ENCODE measurements at places on chromosomes 7 and 10.

- no peak for DNase-seq
Measured at GRCh38 chr10:131546086-131546810, 234.7 kb upstream of the TCERG1L start.

DNA sequence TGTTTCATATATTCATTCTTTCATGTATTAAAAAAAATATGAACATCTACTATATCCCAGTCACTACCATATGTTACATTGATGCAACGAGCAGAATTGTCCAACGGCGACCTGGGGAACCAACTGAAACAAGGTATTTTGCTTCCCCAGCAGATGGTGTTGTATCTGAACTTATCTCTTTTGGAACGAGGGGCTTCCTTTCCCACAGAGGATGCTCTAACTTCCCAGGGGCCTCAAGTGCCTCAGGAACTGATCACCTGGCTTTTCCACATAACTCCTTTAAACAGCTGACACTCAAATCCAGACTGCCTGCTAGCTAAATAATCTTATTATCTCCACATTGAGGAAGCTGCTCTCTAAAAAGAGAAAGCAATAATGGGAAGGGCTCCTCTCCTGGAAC is 259.3 kb downstream of the HTR7 start:
- no peak for DNase-seq

GRCh38 chr10:51705774-51706173 is 6.4 kb upstream of the CSTF2T start:
- DNase-seq: no peak

DNA sequence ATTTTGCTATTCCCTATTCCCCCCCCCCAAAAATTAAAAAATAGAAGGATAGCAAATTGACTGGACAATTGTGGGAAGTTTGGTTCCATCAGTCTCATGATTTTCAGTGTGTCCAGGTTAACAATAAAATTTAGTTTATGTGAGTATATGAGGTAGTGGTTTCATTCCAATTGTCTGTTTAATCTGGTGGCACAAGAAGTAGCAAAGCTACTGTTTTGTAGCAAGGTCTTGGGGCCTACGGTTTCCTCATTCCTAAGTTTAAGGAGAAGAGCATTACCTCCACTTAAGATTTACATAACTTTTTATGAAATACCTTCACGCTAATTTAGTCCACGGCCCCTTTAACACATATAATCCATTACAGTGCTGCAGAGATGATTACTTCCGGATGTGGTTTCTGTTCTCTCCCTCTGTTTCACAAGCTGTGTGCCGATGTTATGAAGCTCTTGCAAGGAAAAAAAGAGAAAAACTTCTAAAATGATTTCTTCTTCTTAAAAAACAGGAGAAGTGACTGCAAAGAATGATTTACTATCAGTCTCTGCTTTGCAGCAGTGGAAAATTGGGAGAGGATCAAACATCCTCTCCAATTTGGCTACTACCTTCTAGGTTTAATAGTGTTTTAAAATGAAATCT is 32.7 kb upstream of the NPVF start:
- DNase-seq: no peak

GRCh38 chr7:33873518-33873917 is 31.8 kb upstream of the BMPER start:
- no peak for DNase-seq

GRCh38 chr7:114263219-114263618 is 151.4 kb upstream of the FOXP2 start:
- DNase-seq: no peak

GRCh38 chr7:127961786-127962453 is 69.3 kb downstream of the LRRC4 start:
- DNase-seq: no peak

DNA sequence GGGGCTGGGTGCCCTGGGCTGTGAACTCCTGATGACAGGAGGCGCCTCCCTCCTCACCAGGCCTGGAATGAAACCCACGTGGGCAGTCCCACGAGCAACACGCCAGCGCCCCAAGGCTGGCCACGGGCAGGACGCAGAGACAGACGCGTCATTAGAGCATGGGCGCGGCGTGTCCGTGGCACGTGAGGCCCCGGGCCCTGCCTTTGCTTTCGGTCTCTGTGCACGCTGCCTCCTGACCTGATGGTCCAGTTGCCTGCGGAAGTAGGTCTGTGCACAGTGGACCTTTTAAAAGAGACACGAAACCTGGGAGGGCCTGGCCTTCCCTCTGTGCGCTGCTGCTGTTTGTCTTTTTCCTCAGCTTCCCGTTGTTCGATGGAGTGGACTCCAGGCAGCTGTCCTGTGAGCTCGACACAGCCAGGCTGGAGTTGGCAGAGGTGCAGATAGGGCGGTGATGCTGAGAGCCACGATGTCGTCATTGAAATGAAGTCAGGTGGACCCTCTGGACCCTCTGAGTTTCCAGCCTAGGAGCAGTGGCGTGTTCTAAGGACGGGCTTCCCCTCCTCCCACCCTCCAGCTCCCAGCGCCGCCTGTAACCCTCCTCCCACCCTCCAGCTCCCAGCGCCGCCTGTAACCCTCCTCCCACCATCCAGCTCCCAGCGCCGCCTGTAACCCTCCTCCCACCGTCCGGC is 40.1 kb upstream of the CFAP46 start:
- no peak for DNase-seq

- DNase-seq: no peak
Measured at GRCh38 chr10:98331885-98332284, 63.9 kb upstream of the LOXL4 start.

DNA sequence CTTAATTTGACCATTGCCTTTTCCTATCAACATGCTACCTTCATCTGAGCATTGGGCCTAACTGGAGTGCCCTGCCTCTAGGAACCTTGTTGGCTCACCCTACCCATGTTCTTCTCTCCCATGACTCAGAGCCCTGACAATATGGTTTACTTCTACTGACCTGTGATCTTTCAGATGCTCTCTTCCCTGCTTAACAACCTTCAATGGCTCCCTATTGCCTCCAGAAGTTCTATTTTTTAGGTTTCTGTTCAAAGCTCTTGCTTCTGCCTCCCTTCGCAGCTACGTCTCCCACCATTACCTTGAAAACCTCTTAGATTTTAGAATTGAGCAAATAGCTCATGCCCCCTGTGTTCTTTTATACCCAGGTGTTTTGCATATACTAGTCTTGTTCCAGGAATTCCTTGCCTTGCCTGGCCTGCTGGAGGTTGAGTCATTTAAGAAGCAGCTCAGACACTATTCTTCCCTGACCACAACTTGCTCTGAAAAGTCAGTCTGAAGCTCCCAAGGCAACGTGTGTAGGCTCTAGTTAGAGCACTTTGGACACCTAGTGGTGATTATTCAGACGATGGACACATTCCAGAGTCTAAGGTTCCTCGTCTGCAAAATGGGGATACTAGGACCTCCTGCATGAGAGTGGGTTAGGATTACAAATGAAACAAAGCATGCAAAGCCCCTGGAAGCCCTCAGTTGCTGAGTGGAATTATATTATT is 64.4 kb upstream of the EMX2 start:
- DNase-seq: no peak

DNA sequence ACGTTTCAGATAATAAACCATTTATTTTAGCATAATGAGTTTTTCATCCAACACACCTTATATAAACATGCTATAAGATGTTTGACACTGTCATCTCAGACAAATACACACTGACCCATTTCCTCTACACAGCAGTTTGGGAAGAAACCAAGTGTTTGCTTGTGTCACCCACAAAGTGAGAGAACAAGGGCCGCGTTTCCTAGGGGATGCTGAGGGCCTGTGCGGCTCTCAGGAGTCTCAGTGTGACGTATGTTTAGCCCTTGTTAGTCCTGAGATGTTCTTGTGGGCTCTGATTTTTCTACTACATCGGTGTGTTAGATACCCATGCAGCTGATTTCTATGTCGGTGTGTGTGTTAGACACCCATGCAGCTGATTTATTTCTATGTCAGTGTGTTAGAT is 266.3 kb downstream of the DIP2C start:
- DNase-seq: no peak

- DNase-seq: no peak
Measured at GRCh38 chr7:145845345-145845744, 271.3 kb upstream of the CNTNAP2 start.

- DNase-seq: no peak
Measured at GRCh38 chr10:125151553-125152449, 8.6 kb downstream of the CTBP2 start.

GRCh38 chr10:124605856-124606812 is 138.0 kb downstream of the FAM53B start:
- DNase-seq: no peak

GRCh38 chr7:37092548-37092947 is 356.1 kb downstream of the ELMO1 start:
- DNase-seq: no peak

- no peak for DNase-seq
Measured at GRCh38 chr7:42886129-42886528, 25.7 kb downstream of the C7orf25 start.

DNA sequence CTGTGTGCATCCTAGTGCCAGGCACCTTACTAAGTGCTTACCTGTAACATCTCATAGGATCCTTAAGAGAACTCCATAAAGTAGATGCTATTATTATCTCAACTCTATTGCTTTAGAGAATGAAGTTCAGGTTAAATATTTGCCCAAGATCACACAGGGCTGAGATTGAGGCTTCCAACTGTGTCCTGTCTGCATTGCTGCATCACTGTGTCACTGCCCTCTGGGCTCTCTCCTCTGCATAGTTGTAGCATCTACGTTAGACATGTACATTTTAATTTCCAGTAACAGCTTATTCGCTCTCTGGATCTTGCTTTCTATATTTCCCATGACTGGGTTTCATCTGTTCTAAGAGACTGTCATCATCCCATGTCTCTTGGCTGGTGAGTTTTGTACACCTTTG is 63.6 kb upstream of the FZD8 start:
- no peak for DNase-seq

DNA sequence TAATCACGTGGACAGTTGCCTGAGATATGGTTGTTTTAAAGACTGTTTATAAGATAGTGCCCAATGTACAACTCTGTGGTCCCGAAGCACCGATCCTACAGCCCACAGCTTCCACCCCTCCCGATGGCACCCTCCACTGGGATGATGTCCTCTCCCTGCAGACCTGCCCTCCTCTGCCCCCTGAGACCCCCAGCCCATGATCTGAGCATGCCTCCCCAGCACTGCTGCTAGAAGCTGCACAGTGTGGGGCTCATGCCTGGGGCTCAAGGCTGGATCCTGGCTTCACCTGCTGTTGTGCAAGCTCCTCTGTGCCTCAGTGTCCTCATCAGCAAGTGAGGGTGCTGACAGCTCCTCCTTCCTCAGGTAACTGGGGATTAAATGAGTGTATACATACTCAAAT is 254.7 kb upstream of the MKI67 start:
- DNase-seq: no peak

- no peak for DNase-seq
Measured at GRCh38 chr7:133053321-133053891, 28.5 kb downstream of the CHCHD3 start.

GRCh38 chr10:99758211-99758891 is 24.1 kb upstream of the ABCC2 start:
- no peak for DNase-seq

- DNase-seq: no peak
Measured at GRCh38 chr7:18590241-18590640, 94.7 kb downstream of the HDAC9 start.

DNA sequence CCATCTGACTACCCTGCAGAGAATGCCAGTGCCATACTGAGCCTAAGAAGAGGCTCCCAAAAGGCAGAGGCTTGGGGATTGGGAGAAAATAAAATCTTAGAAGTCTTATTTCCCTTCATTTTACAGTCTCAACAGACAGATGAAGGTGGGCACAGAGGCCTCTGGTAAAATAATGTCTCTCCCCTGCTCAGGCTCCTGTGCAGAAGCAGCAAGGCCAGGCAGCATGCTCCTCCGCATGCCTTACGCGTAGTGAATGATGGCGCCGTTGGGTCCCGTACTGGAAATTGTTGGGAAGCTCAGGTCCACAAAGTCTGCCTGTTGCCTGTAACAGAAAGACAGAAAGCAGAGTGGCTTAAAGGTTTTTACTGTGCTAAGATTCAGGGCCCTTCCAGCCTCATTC is 45.8 kb downstream of the XPNPEP1 start:
- DNase-seq: no peak

DNA sequence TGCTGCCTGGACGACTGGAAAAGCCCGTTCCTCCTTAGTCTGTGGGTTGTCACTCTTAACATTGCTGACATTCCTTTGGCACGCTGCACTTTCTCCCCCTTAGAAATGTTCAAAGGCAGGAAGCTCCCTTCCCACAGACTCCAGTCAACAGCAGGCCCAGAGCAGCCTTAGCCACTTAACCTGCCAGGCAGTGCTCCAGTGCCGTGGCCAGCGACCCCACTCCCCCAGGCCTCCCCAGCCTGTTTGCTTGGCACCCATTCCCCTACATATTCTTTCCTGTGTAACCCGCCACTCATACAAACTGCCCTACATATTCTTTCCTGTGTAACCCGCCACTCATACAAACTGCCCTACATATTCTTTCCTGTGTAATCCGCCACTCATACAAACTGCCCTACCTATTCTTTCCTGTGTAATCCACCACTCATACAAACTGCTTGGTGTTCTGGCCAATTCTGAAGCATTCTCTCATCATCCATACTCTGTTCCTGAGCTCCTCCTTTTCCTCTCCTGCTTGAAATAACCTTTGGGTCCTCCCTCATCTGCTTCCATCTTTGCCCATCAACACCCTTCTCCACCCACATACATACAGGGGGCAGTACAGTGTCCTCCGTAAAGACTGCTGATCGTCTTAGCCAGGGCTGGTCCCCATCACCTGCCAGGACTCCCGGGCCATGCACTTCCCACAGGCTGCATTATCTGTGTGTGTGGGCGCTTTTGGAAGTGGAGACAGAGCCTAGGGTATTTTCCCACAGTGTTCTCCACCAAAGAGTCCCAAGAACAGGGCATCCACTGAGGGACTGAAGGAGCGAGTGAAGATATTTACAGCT is 57.3 kb downstream of the ADARB2 start:
- DNase-seq: no peak

DNA sequence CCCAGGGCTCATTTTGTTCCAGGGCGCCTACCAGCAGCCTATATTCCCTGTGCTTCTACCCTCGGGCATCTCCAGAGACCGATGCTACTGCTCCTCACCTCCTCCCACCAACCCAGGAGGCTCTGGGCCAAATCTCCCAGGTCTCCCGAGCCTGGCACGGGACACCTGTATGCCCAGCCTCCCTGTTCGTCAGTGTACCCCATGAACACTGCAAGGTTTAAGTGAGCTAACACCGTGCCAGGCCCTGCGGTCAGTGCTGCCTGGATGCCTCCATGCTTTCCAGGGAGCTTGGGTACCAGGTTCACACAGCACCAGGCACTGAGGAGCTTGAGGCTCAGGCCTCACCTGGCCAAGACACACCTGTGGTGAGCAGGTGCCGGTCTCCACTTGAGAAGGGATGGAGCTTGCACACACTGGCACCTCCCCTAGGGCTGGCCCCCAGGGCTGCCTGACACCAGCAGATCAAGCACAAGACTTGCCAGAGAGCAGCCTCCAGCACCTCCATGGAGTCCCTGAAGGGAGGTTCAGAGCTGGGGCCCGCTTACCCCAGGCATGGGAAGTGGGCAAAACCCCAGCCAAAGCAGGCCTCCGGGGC is 80.3 kb downstream of the FAM53B start:
- DNase-seq: no peak

GRCh38 chr10:69312528-69312927 is 34.2 kb downstream of the HK1 start:
- no peak for DNase-seq
